Spinal cord (tissue), 10 donors: ENCODE measurements at places on chromosomes 12 and 14. TPM values are rescaled to one million over a fixed set of nuclear protein-coding genes. Genes with fewer than 3 reads are reported as not detected.
A peak's percentile ranks its signal among the peaks of the same experiment; 100 is the strongest.

The KRT82 gene
- polyA plus RNA-seq = not detected

- DNase-seq = no peak
Measured at GRCh38 chr14:71121711-71122110, 214.5 kb downstream of the PCNX1 start.

DNA sequence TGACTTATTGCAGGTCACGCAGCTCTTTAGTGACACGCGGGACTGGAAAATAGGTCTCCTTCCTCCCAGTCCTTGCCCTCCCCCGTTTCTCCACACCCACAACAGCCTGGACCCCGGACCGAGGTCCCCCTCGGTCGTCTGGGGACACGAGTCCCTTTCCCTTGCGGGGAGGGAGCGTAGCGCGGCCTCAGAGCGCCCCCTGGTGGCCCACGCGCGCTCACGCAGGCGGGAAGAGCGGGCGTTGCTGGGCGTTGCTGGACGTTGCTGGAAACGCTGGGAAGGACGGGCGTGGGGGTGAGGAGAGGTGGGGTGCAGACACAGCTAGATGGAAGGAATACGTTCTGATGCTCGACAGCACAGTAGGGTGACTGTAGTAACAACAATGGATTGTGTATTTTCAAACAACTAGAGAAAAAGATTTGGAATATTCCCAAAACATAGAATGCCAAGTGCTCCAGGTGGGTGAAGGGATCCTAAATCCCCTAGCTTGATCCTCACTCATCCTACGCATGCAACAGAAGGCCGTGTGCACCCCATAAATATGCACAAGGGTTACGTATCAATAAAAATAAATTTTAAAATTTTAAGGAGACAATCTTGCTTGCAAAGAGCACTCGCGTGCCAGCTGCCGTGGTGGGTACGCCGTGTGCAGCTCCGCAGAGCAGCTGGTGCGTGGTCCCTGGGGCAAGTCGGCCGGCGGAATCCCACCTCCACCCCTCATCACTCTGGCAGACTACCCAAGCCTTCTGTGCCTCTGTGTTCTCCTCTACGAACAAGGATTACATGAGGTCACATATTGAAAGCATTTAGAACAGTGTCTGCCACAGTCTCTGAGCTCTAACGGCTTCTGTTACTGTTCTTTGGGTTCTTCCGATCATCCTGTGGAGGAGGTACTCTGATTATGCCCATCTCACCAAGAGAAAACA is 87.4 kb downstream of the B4GALNT3 start:
- peak; percentile 35 for DNase-seq

DNA sequence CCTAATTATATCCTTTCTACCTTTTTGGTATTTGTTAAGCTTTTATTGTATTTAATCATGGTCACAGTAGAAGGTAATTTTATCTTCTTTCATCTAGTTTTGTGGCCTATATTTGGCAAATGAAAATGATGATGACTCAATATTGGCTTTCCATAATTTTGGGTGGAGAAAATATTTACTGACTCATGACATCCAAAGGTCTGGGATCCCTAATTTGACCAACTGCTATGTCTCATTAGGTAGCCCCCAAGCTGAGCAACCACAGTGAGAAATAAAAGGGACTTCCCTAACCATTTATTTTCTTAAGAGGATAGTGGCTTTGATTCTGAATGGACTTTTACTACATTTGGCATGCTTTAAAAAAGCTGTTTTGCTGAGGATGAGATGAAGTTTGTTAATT is 289.5 kb downstream of the RMST start:
- no peak for DNase-seq

DNA sequence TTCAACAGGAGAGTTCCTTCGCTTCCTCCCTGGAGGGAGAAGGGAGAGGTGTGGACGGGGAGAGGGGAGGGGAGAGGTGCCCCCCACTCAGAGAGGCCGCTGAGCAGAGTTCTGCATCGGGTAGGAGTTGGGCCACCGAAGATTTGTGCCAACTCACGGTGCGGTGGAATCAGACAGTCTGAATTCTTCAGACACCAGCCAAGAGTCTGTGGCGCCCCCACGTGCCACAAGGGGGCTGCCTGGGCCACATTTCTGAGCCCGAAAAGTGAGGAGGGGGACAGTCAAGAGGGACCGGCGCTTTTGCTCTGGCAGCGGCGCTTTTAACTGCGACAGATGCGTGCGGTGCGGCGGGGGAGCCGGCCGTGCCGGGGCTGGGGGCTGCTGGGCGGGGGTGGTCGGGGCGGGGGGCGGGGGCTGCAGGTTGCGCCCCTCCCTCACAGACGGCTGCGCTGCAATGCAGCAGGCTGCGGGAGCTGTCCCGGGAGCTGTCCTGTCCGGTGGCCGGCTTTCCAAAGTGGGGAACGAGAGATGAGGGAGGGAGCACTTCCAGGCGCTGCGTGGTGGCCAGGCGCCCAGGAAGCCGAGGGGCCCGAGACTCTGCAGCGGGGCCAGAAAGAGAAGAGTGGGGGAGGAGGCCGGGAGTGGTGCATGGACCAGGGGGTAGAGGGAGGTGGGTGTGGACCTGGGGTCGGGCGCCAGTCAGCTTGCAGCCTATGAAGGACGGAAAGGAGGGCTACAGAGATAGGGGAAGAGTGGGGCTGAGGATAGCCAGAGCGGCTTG is 975 bp upstream of the RTL1 start:
- peak; percentile 72 for DNase-seq

The TPPP2 gene
- polyA plus RNA-seq = 0.59 TPM

DNA sequence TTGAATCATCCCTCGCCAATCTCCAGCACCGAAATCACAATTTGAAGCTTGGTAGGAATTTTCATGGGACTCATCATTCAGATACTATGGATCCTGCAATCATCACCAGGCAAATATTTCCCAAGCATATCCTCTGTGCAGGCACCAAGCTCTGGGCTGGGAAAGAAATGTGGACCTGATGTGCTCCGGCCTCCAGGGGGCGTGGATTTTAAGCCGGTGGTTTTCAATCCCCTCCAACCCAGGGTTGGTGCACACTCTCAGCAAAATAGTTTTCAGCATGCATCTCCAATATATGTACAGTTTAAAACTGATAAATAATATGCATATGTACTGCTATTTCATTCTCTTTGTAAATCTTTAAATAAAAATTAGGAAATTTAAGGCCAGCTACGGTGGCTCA is 98.9 kb downstream of the RBM19 start:
- no peak for DNase-seq

GRCh38 chr12:100031836-100032235 is 47.1 kb upstream of the ANKS1B start:
- no peak for DNase-seq

The CCNT1 gene
- 16.3 TPM for polyA plus RNA-seq

- DNase-seq = peak; percentile 86
Measured at GRCh38 chr14:85531141-85531586, 1.2 kb downstream of the FLRT2 start.

GRCh38 chr14:74945261-74945851 is 10.0 kb downstream of the PGF start:
- no peak for DNase-seq

GRCh38 chr12:105852496-105852895 is 286.3 kb downstream of the NUAK1 start:
- no peak for DNase-seq

DNA sequence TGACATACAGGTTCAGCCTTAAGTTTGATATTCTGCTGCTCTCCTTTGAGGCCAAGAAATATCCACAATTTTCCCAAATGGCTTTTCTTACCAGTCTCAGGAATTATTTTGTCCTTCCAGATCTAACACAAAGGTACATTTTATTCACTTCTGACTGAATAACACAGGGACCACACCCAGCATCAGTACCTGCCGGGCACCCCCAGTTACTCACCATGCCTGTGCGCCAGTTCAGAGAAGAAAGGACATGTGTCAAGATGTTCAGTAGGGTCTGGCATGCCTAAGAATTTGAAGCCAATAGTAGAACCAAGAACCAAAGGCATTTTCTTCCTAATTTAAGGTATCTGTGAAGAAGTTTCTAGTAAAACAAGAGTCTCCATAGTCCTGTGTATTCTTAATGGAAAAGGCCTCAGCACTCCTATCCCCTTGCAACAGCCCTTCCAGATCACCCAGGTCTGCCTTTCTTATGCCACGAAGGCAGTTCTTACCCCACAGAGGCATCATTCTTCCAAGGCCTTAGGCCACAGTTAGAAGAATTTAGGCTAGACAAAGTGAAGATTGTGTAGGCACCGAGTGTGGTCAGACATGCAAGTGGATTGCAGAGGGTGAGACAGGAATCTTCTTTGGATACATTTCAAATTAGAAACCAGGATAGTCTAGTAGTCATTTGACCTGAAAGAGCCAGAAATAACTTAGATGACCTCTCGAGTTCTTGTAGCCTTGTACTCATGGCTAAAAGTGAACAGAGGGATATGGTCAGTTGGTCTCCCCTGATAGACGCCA is 140.1 kb upstream of the HIF1A start:
- no peak for DNase-seq

DNA sequence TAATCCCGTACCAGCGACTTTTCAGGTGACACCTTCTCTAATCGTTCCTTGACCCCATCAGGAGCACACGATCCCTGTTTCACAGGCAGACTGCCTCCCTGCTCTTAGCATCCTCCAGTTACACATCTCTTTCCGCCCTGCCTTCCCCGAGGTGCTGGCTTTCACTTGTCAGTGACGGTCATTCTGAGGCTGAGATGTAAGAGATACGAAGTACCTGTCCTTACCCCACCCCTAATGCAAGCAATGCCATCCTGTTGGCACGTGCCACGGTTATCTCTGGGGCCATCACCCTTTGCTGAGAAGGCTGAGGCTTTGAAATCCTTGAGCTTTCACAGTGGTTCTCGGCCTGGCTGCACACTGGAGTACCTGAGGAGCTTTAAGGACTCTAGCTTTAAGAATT is 24.4 kb downstream of the B4GALNT3 start:
- DNase-seq = no peak

DNA sequence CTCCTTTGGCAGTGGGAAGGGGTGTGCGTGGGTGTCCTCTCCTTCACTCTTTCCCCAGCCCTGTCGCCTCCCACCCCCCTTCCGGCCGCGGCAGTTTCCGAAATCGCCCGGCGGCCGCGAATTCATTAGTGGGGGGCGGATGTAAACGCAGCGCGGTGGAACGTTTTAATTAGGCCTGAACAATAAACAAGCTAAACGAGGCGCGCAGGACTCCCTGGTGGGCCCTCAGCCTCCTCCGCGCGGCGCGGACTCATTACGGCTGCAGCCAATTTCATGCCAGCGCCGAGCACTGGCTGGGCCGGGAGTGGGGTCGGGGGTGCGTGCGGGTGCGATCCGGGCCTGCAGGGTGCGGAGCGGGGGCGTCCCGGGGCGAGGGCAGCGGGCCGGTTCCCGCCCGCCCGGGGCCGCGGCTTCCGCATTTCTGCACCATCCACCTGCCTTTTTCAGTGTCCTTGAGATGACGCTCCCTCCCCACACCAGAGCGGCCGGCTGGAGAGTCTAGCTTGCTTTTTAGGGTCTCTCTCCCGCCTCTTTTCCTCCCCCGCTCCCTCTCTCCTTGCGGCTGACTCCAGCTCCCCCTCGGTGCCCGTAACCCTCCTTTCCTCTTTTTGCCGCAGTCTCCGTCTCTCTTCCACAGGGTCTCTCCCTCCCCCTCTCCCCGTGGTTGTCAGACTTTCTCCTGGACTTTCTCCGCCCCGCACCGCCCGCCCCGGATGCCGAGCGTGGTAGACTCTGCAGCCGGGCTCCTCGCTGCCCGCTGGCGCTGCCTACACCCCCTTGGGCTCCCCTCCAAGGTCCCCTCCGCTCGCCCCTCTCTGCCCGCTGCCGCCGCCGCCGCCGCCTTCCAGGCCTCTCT is at the start of gene CISTR:
TSS of gene CISTR (minus strand) at position 644 of the 856 bp plus-strand sequence.
- peak; percentile 86 for DNase-seq

The CMA1 gene
- polyA plus RNA-seq = not detected

The DLGAP5 gene
- 9.8 TPM for polyA plus RNA-seq

The LRTM2 gene
- 9.6 TPM for polyA plus RNA-seq

GRCh38 chr12:120981407-120981941 is 3.1 kb downstream of the HNF1A start:
- DNase-seq = no peak

DNA sequence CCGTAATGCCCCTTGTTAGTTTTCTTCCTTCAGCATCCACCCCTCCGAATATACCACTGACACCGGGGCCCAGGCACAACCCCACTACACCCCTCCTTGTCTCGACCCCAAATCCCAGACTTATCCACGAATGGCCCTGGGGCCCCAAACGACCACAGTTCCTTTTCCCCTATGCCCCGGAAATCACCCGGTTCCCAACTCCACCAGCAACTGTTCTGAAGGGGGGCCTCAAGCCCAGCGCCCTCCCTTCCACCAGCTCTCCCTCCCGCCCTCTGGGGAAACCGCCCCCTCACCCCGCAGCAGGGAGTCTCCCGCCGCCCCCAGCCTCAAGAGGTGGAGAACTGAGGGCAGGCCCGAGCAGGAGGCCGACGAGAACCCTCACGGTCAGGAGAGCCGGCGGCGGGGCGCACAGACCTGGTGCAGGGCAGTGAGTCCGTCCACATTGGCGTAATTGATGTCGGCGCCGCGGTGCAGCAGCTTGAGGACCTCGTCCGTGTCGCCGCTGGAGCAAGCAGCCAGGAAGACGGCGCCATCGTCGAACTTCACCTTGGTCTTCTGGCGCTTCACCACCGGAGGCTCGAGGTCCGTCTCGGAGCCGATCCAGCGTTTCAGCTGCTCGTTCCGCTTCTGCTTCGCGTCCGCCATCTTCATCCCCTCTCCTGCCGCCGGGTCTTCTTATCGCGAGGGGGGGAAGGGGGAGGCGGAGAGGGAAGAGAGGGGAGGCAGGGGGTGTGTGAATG is 446 bp downstream of the PPP1R12A start:
- peak; percentile 81 for DNase-seq

GRCh38 chr12:67943141-67943892 is 45.9 kb upstream of the IFNG-AS1 start:
- peak; percentile 92 for DNase-seq

The RPGRIP1 gene
- 1.3 TPM for polyA plus RNA-seq

- DNase-seq = no peak
Measured at GRCh38 chr14:101192661-101193000, 289.1 kb upstream of the RTL1 start.

DNA sequence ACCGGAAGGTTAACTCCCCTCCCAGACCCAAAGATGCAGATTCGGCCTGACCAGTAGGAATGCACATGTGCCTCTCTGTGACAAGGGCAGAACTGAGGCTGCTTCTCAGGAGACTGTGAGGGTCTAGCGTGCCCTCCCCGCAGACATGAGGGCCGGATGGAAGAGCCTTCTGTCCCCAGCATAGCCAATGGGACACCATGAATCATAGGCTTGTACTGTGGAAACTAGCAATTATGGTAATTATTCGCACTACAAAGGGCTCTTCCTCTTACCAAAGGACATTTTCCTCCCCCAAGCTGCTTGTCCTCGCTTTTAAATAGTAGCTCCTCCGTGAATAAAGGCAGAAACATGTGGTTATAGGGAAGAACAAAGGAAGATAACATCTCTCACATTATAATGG is 6.2 kb downstream of the COA8 start:
- peak; percentile 58 for DNase-seq

GRCh38 chr14:33855672-33856071 is 95.2 kb downstream of the EGLN3 start:
- no peak for DNase-seq

The DDX11 gene
- polyA plus RNA-seq = 55.8 TPM

DNA sequence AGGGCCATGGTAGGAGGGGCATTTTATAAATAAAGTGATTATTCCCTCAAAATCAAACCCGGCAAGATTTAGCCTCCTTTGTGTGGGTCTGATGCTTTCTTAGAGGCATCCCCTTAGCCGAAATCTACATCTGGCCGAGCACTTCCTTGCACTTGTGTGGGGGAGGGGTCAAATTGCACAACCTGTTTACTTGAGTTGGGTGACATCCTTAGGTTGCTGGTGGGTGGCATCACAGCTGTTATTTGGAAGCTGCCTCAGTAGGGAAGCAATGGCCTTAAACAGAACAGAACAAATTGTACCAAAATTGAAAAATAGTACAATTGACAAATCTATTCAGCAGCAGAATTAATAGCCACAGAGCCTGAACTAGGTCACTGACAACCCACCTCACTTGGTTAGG is 546.1 kb downstream of the SNAPC1 start:
- DNase-seq = no peak
